NCI-H1092 treated with DMSO at 0.1 percent for 48 hours (cell line): ENCODE measurements at places on chromosomes 12 and 14.
A peak's percentile ranks its signal among the peaks of the same experiment; 100 is the strongest.

- no peak for DNase-seq
Measured at GRCh38 chr12:103114296-103115055, 157.0 kb downstream of the ASCL1 start.

DNA sequence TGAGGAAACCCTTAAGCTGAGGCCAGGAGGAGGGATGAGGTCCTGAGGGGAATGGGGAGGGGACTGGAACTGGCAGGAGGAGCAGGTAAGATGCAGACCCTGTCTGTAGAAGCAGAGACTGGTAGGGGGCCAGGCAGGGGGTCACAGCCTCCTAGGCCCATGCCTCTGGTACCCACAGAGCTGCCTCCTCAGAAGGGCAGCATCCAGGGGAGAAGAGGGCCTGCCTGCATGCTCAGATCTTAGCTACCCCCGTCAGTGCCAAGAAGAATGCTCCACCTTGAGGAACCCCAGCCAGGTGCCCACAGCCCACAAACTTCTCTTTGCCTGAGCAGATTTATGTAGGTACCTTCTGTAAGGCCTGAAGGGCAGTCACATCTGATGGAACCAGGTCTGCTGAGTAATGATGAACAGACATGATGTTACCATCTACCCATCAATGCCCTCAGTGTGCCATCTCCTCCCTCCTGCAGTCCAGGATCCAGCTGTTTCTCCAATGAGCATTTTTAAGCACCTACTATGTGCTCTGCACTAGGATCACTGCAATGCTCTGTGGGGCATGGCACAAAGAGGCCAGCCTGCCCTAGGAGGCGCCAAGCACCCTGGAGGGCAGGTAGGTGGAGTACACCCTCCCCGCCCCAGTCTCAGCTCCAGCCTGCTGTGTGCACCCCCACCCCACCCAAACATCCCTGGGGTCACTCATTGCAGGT, 24.8 kb upstream of the ZFP36L1 start:
- DNase-seq, result no peak

DNA sequence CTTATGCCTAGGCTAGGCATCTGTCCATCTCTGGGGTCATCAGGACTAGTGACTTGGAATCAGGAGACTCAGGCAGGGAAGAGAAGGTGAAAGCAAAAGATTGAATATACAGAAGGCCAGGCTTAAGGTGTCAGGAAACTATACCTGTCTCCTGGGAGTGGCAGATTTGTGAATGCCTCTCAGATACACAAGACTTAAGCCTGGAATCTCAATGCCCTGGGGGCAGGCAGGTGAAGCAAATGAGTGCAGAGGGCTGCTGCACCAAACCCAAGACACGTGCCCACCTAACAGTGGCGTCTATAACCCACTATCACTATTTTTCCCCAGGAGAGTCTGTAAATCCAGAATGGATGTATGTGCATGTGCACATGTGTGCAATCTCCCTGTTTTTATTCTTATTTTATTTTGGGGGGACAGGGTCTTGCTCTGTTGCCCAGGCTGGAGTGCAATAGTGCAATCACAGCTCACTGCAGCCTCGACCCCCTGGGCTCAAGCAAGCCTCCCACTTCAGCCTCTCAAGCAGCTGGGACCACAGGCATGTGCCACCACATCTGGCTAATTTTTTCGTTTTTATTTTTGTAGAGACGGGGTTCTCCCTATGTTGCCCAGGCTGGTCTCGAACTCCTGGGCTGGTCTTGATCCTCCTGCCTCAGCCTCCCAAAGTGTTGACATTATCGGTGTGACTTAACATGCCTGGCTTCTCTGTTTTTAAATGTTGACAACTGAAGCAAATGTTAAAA, 31.9 kb upstream of the FOS start:
- no peak for DNase-seq

DNA sequence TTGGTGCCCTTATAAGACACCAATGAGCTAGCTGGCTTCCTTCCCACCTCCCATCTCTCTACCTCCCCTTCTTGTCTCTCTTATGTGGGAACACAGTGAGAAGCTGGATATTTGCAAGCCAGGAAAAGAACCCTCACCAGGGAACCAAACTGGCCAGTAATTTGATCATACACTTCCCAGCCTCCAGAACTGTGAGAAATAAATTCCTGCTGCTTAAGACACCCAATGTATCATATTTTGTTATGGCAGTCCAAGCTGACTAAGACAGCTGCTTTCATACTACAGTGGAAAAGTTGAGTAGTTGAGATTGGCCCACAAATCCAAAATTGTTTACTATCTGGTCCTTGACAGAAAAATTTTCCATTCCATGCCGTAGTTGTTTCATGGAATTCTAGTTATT, 269.0 kb downstream of the KCNH5 start:
- DNase-seq, result no peak

DNA sequence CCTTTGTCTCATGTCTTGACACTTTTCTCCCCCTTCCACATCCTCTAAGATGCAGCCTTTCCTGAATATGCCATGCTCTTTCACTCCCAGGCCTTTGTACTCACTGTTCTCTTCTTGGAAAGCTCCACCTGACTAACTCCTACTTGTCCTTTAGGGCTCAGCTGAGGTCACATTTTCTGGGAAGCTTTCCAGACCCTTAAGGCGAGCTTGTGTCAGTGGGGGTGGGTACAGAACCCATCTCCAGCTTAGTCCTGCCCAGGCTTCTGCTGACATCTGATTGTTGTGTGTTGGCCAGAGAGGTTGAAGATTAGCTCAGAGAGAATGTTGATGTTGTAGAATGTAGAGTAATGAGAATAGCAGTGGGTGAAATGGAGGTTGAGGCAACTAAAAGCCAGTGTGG, 2.9 kb upstream of the TSFM start:
- no peak for DNase-seq

DNA sequence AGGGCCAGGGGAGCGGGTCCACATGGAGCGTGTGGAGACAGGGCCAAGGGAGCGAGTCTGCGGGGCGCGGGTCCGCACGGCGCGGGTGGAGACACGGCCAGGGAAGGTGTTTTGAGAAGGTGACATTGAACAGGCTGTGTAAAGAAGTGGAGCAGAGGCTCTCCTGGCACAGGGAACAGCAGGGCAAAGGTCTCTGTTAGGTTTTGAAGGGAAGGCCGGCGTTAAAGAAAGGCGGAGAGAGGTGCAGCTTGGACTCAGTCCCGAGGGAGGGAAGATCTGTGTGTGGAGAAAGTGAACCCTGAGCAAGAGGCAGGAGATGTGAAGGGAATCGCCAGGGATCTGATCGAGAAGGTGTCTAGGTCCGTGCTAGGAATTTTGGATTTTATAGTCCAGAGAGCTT, 1.8 kb downstream of the PXMP2 start:
- no peak for DNase-seq

- DNase-seq, result no peak
Measured at GRCh38 chr14:79475887-79476532, 735.3 kb downstream of the DIO2 start.

GRCh38 chr14:105136401-105137322, 31.9 kb downstream of the JAG2 start:
- DNase-seq, result no peak

GRCh38 chr12:34398366-34398705, 376.0 kb downstream of the ALG10 start:
- no peak for DNase-seq

GRCh38 chr12:109777544-109777943, 55.7 kb downstream of the TRPV4 start:
- no peak for DNase-seq

DNA sequence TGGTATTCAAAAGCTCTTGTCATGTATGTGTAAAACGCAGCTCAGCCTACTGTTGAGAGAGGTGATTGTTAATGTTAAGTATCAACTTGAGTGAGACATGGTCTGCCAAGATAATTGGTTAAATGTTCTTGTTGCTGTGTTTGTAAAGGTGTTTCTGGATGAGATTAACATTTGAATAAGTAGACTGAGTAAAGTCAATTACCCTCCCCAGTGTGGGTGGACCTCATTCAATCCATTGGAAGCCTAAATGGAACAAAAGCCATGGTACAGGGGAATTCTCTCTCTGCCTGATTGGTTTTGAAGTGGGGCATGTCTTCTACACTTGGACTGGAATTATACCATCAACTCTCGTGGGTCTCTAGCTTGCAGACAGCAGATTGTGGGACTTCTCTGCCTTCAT, 63.8 kb upstream of the RERGL start:
- no peak for DNase-seq

DNA sequence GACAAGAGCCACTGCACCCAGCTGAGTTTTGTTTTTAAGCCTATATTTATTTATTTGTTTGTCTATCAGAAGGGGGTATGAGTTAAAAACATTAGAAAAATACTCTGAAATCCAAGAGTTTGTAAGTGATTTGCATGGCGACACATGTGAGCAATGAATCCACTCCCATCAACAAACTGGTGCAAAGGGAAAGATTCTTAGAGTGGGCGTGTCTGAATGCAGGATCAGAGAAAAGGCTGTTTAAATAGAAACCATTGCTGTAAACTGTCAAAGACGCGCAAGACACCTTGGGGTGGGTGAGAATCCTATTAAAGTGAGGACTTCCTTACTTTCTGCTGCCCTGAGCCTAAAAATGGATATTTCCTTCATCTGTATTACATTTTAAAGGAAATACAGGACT, 51.9 kb downstream of the ZFYVE26 start:
- no peak for DNase-seq

- no peak for DNase-seq
Measured at GRCh38 chr12:64124511-64125197, 97.4 kb downstream of the KICS2 start.

DNA sequence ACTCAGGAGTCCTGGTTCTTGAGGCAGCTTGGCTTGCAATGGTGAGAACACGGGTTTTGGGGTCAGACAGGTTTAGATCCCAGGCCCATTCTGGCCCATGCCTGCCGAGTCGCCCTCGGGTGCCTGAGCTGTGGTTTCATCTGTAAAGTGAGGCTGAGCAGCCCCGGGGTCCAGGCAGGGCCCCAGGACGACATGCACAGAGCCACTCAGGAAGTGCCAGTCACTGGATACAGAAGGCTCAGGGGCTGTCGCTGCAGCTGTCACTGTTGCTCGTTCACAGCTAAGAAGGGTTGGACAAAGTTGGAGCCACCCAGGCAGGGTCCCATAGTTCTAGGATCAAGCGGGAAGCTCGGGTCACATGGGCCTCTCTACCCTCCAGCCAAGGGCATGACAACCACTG, 403.1 kb downstream of the BCL11B start:
- DNase-seq, result no peak

- peak; percentile 50 for DNase-seq
Measured at GRCh38 chr12:121237415-121237814, 27.5 kb downstream of the P2RX4 start.

- no peak for DNase-seq
Measured at GRCh38 chr14:98018628-98019027, 1221.4 kb downstream of the VRK1 start.

GRCh38 chr12:38886064-38886463, 19.3 kb downstream of the CPNE8 start:
- DNase-seq, result no peak

GRCh38 chr12:78697817-78698415, 166.7 kb upstream of the SYT1 start:
- no peak for DNase-seq

DNA sequence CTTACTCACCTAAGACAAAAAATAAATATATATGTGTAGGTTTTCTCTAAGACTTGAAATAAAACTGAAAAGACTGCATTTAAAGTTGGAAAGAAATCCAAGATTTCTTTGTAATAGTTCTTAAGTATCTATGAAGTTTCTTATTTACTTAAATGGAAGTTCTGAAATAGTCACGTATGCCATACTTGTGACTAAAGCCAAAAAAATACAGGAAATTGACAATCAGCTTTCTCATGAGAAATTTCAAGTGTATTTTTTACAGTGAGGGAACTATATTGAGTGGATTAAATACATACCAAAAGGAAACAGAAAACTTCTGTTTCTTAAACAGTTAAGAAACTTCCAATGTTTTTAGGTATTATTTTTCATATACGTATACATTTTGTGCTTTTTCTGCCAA, 188.1 kb downstream of the DPY19L2 start:
- no peak for DNase-seq

DNA sequence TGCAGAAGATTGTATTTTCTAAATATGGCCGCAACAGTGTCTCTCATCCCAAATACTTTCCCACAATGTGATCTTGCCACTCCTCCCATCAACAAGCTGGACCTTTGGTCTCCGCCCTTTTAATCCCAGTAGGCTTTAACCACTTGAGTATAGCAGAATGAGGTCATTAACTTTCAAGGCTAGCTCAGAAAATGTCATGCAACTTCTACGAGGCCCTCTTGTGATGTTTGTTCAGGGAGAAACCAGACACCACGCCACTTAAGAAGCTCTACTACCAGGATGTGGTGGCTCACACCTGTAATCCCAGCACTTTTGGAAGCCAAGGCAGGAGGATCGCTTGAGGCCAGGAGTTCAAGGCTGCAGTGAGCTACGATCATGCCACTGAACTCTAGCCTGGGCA, 20.1 kb upstream of the OR6J1 start:
- no peak for DNase-seq

- DNase-seq, result no peak
Measured at GRCh38 chr12:110244829-110245228, 36.2 kb upstream of the ATP2A2 start.

GRCh38 chr14:104334424-104335161, 196.2 kb downstream of the KIF26A start:
- DNase-seq, result no peak

DNA sequence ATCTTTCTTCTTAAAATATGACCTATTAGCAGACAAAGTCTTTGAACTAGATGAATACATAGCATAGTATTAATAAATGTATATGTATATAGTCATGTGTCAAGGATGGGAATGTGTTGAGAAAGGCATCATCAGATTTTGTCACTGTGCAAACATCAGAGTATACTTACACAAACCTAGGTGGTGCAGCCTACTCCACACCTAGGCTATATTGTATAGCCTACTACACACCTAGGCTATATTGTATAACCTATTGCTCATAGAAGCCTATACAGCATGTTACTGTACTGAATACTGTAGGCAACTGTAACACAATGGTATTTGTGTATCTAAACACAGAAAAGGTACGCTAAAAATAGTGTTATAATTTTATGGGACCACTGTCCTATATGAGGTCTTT, 47.6 kb downstream of the PTPN21 start:
- DNase-seq, result no peak

DNA sequence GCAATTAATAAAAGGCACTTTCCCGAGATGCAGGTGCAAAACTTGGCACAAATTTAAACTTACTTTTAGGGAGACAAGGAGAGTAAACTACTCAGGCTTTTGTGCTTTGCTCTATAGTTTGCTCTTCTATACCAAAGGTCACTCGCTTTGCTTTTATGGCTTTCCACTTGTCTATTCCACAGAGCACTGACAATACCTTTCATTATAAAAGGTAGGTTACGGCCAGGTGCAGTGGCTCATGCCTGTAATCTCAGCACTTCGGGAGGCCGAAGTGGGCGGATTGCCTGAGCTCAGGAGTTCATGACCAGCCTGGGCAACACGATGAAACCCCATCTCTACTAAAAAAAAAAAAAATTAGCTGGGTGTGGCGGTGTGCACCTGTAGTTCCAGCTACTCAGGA, 32.9 kb downstream of the ALKBH1 start:
- DNase-seq, result no peak

- no peak for DNase-seq
Measured at GRCh38 chr12:93795352-93795751, 118.2 kb downstream of the CRADD start.

- no peak for DNase-seq
Measured at GRCh38 chr14:88422047-88422446, 36.6 kb downstream of the SPATA7 start.
